Renal cortex interstitium (tissue), 15 donors: ENCODE measurements at places on chromosomes 4 and X. TPM values are rescaled to one million over a fixed set of nuclear protein-coding genes. Genes with fewer than 3 reads are reported as not detected.

DNA sequence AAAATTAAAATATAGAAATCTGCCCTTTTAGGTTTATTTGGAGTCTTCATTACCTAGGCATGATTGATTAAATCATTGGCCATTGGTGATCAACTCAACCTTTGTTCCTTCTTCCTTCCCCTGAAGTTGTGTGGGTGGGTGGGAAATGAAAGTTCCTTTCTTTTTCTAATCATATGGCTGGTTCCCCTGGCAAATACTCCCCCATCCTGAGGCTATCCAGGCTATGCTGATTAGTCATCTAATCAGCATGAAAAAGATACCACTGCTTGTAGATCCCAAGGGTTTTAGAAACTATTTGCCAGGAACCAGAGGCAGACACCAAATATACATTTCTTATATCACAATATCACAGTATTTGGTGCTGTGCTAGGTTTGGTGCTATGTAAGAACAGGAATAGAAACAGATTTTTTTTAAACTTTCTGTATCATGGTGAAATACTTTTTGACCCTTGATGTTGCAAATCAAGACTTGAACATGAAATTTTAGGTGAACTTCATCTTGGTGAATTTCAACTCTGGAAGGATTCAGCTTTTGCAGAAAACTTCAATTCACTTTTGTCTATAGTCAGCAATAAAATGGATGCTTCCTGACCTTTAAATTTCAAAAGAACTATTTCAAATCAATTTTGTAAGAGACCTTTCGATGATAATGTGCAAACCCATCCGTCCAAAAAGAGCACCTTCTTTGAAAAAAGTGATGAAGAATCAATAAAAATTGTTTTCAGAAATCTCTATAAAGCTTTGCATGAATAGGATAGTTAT is 71.1 kb downstream of the CCSER1 start:
- no peak for DNase-seq

- DNase-seq: no peak
Measured at GRCh38 chr4:3516836-3517730, 15.1 kb downstream of the LRPAP1 start.

GRCh38 chrX:155242300-155242699 is 22.0 kb downstream of the RAB39B start:
- DNase-seq: no peak

DNA sequence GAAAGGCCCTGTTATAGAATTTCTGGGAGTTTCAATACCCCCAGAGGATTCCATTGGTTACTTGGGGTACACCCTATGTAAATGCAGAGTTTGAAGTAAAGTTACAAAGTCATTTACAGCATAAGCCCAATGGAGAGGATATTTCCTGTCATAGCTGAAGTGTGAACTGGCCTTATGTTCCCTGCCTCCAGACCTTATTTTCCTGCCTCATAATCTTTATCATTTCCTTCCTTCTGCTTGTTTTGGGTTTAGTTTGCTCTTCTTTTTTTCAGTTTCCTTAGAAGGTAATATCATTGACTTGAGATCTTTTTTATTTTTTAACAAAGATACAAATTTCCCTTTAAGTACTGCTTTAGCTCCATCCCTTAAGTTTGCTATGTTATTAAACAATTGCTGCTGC is 85.4 kb downstream of the PPEF1 start:
- DNase-seq: no peak

DNA sequence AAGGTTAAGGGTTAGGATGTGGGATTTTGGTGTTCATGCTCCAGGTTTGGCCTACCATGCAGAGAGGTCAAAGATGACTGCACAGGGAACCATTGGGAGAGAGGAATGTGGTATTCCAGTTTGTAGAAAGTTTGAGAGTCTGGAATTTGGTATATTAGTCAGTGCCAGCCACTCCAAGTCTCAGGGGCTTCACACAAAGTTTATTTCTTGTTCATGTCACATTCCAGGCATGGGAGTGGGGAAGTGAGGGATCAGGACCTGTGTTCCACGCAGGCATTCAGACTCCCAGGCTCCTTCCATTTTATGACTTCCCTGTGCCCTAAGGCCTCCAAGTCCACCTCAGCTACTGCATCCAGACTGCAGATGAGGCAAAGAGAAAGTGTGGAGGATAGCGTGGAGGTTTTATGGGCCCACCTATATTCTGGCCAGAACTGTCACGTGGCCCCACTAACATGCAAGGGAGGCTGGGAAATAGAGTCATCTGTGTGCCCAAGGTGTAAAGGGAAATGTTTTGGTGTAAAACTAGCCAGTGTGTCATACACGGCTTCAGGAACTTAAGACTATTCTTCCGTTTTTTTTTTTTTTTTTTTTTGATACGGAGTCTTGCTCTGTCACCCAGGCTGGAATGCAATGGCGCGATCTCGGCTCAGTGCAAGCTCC is 140.6 kb upstream of the SCML1 start:
- DNase-seq: no peak

- no peak for DNase-seq
Measured at GRCh38 chr4:74362347-74362746, 2.6 kb upstream of the EREG start.

GRCh38 chr4:118869808-118870342 is 18.8 kb upstream of the SYNPO2 start:
- DNase-seq: no peak

DNA sequence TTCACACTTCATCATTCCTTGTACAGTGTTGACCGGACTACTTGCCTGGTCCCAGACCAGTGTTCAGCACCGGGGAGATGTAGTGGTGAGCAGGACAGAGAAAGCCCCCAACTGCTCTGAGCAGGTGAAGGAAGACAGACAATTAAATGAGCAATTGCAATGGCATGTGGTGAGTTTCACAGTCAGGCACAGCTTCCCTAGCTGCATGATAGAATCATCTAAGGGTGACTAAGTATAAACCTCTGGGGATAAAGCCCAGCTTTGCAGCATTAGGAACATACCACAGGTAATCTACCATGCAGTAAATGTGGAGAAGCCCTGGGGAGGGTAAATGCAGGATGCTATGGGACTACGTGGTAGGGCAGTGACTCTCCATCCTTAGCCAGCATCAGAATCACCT is 47.8 kb downstream of the TMA16 start:
- DNase-seq: no peak

GRCh38 chr4:183182873-183183725 is 84.0 kb downstream of the WWC2 start:
- DNase-seq: peak; percentile 55

DNA sequence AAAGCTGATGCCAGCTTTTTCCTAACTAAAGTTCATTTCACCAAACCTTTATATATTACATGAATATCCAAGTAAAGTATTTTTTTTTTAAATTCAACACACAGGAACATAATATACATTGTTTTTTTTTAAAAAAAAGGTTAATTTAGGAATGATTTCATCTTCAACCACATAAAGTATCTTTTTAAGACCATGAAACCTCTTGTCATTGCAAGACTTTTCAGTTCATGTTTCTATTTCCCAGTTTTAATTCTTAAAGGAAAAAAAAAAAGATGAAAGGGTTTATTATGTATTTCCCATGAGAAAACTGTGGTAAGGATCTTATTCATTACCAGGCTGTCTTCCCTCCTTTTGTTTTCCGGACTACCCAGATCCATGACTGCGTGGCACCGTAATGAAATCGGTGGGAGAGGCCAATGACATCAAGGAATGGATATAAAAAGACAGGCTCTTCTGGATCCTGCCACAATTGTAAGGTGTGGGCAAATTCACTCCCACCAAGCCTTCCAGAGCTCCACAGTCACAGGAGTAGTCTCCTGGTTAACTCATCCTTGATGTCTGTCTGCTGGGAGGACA is 84.7 kb upstream of the CBR4 start:
- DNase-seq: no peak

DNA sequence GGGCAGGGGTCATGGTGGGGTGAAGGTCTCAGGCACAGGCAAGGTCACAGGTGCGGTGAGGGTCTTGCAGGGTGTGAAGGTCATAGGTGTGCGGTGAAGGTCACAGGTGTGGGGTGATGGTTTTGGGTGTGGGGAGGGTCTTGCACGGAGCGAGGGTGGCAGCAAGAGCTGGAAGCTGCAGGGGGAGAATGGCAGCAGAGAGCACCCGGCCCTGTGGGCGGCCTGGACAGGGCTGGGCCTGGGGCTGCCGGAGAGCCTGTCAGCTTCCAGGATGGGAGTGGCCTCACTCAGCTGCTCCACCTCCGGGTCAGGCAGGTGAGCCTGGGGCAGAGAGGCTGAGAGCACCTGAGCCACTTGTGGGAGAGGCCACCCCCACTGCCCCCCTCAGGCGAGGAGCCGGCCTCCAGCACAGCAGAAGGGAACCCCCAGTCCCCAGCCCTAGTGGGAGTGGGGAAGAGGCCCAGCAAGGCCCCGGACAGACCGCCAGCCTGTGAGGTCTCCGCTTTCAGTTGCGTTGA is 1.5 kb downstream of the MSANTD1 start:
- DNase-seq: no peak

DNA sequence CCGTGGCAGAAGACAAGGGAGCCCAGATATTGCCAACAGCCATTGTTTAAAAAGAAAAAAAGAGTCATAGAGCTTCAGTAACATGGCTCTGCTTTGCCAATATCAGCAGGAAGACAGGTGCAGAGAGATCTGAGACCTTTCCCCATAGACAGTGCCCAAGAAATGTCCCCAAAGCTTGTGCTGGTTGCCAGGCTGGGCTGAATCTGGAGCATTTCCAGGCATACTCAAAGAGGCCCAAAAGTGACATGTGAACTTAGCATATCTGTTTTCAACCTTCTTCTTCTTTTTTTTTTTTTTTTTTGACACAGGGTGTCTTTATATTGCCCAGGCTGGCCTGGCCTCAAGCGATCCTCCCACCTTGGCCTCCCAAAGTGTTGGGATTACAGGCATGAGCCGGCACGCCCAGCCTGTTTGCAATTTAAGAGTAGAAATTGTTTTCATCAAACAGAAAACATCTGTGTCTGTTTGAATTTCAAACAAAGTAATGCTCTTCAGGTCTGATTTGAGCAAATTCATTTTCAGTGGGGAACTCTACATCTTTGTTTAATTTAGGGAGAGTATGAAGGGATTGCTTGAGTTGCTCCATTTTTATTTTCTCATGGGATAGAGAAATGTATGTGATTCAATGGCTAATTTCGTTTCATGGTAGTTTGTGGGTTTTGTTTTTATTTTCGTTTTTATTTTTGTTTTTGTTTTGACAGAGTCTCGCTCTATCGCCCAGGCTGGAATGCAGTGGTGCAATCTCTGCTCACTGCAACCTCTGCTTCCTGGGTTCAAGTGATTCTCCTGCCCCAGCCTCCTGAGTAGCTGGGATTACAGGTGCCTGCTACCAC is 56.6 kb upstream of the RBM47 start:
- DNase-seq: no peak

DNA sequence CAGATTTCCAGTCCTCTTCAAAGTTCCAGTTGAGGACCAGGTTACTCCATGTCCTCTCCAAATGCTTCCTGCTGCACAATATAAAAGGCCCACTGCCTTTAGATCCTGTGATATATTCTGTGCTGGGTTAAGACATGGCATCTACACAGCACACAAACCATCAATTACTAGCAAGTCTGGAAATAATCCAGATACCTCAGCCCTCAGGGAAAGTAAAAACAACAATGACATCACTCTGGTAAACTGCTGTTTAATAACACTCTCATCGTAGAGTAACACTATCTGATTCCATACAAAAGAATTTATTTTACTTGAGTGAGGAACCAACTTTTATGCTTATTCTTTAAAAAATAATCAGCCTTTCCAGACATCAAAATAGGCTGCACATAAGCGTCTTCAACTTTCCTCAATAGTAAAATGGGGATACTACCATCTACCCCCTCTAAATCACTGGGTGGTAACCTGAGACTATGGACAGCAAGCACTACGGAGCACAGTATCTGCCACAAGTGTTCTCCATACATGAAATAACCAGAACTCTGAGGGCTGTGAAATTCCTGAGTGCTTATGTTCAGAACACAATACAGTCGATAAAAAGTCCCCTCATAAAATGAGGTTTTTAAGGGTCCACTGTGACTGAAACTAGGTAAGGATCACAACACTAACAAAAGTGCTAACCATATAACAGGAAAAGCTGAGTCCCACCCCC is 53.4 kb downstream of the ABCG2 start:
- DNase-seq: no peak

DNA sequence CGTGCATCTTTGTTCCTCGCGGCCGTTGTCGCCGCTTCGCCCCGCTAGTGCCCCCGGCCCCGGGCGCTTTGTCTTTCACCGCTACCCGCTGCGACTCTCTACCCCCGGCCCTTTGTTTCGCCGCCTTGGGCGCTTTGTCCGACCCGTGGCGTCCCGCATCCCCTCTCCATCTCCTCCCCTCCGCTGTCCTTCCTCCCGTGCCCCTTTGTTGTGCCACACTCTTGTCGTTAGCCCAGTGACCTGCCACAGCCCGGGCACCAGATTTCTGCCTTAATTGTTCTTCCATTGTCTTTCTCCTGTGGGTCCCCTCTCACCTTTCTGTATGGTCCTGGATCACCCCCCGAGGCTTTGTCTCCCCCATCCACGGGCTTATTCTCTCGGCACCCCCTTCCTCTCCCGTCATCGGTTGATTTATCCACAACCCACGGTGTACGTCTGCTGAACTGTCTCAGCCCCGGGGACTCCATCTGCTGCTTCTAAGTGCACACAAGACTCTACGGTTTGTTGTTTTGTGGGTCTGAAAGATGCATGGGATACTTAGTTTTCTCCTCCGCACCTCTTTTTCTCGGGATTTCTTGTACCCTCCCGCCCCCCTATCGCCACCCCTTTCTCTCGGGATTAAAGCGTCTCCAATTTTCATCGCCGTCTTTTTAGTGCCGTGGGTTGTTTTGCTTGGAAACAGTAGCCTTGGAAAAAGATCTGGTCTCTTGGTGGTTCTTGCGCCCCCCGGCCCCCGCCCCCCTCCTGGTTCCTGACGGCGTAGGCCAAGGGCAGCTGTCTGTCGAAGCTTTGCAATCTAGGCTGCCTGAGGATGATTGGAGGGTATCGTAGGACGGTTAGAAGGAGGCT is 783 bp downstream of the RBPJ start:
- no peak for DNase-seq

DNA sequence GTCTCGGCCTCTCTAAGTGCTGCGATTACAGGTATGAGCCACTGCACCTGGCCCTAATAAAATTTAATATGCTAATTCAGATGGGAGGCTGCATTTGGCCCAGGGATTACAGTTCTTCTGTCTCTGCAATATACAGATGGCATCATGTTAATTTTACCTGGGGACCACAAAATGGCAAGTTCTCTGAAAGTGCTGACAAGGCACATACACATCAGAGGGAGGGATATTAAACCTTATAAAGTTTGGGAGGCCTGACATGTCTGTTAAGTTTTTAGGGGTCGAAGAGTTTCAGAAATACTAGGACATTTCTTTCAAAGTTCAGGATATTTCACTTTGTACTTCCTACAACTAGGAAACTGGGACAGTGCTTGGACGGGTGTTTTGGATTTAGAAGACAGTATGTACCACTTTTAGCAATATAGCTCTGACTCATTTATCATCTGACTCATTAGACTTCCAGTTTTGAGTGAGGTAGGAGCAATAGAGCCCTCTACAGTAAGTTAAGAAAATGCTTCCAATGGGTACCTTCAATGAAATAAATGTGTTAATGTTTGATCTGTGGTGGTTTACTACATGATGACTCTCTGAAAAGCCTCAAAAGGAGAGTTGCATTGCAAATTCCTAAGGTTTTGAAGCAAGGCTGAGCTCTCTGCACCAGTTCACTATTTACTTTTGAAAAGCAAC is 981.0 kb upstream of the HS3ST1 start:
- no peak for DNase-seq

- no peak for DNase-seq
Measured at GRCh38 chr4:190017357-190018200, 9.5 kb downstream of the FRG2 start.

The SPACA5 gene
- polyA plus RNA-seq: not detected

The RLIM gene
- polyA plus RNA-seq: 34.3 TPM

The TEX13B gene
- not detected for polyA plus RNA-seq

The TMEM271 gene
- polyA plus RNA-seq: 0.06 TPM

The GIMD1 gene
- polyA plus RNA-seq: not detected

The RBM46 gene
- polyA plus RNA-seq: not detected
